ENCODE measurements at places on chromosomes 4 and X.
A peak's percentile ranks its signal among the peaks of the same experiment; 100 is the strongest.

GRCh38 chr4:123740236-123740635 is 343.6 kb downstream of the SPRY1 start:
- no peak for DNase-seq

DNA sequence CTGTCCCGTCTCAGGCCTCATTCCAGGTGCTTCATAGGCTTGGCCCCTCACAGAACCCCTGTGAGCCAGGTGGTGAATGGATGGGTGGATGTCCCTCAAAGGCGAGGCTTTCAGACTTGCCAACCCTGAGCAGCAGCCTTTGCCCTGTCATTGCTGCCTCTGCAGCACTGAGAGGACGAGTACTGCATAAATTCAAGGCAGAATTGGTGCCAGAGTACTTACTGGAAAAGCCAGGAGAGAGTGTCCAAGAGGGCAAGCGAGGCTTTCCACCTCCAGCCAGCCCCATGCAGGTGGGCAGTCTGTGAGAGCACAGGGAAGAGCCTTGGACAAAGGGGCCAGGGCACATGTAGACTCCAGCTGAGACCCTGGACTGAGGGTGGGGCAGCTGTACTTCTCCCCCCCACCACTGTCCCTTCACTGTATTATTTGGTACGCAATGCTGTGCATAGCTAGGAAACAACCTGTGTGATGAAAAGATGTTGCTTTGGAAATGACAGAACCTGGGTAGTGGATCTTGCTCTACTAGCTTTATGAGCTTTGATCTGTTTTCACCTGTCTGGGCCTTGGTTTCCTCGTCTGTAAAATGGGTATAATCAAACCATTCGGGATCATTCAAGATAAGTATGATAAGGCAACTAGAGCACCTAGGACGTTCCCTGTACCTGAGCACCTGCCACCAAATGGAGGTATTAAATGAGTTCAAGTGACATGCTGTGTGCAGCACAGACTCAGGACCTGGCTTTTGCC is 224.9 kb upstream of the PSAPL1 start:
- DNase-seq: no peak

- no peak for DNase-seq
Observed at GRCh38 chr4:52714597-52715254, 36.5 kb downstream of the ERVMER34-1 start.

DNA sequence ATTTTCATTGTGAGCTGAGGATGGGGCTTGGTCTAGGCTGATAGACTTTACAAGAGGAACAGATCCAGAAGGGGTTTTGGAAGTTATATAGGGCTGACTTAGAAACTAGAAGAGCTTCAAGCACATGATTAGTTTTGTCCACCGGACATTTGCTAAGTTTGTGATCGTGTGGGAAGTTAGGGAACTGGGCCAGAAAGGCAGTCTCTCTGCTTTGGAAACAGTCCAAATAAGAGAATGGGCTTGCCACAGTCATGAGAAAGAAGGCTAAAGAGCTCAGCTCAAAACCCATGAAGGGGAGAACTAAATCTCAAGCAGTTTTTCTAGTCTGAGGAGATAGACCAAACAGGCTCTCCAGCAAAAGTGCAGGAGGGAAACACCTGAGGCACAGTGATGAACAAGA is 67.8 kb downstream of the ZNF674 start:
- DNase-seq: peak; percentile 10

DNA sequence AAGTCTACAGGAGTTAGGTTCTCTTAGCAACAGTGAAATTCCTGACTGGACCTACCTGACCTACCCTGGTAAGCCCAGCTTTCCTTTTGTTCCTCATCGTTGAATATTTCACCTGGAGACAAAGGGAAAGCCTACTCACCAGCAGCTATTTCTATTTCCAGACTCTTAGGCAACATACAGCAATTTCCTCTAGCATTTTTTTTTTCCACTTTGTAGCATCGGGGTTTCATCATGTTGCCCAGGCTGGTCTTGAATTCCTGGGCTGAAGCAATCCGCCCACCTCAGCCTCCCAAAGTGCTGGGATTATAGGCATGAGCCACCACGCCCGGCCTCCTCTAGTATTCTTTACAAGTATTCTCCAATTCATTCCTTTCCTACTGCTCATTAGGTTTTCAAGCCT is 6.8 kb upstream of the S100G start:
- no peak for DNase-seq

DNA sequence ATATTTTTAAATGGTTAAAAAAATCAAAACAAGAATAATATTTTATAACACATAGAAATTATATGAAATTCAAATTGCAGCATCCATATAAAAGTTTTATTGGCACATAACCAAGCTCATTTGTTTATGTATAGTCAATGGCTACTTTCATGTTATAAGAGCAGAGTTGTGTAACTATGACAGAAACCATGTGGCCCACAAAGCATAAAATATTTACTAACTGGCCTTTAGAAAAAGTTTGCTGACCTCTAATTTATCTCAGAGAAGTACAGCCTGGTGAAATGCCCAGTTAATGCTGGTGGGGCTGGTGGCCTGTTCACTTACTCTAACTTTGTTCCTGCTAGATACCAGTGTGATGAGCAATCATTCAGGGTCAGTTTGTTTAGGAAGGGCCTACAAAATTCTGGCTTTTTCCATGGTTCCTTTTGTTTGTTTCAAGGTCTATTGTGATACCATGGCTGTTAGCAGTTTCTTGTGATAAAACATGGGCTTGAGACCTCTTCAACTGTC is 104.6 kb downstream of the PPP1R2C start:
- no peak for DNase-seq

- DNase-seq: no peak
Observed at GRCh38 chr4:169485086-169485485, 127.3 kb downstream of the NEK1 start.

DNA sequence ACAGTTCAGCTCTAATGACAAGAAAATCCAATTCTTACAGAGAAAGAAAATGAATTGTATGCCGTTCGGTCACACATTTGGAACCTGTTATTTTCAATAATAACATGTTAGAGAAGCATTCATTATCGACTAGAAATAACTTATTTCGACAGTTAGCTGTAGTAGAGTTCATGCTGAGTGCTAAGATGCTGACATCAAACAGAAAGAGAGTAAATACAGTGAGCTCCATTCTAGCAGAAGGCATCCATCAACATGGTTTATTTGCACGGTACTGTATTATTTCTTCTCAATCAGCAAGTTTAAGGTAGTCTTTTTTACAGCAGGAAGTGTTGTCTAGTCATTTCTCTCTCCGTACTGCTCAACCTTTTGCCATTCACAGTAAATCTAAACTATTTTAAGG is 732.1 kb downstream of the STIM2 start:
- peak; percentile 3 for DNase-seq

- DNase-seq: no peak
Observed at GRCh38 chrX:23900220-23900797, 7.4 kb downstream of the APOO start.

DNA sequence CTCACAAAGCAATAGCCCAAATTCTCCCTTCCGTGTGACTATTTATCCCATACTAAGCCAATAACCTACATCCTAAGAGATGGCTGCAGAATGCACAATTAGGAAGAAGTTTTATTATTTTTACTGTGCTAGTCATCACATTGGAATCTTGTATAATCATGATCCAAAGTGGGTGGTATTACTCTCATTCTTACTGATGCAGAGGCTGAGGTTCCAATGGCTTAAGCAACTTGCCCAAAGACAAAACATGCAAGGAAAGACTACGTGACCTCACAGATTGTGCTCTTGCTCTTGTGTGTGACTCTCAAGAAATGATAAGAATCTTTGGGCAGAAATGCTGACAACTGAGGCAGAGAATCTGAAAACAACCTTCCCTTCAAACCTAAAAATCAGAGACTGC is 212.2 kb downstream of the LDB2 start:
- DNase-seq: no peak

DNA sequence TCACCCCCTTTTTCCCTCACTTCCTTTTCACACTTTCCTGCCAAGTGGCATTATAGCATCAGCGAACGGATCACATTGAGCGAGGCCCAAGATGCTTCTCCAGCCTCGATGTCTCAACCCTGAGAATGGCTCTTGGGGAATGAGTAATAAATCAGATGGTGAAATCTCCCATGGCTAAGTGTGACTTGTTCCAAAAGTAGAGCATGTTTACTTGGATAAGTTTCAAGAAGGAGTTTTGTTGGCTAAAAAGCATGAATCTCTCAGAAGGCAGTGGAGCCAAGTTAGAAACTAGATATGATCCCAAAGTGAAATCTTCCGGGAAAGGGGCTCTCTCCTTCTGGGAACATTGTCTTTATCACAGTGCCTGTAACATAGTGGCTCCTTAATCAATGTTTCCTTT is 316.3 kb downstream of the CAMK2D start:
- DNase-seq: no peak

DNA sequence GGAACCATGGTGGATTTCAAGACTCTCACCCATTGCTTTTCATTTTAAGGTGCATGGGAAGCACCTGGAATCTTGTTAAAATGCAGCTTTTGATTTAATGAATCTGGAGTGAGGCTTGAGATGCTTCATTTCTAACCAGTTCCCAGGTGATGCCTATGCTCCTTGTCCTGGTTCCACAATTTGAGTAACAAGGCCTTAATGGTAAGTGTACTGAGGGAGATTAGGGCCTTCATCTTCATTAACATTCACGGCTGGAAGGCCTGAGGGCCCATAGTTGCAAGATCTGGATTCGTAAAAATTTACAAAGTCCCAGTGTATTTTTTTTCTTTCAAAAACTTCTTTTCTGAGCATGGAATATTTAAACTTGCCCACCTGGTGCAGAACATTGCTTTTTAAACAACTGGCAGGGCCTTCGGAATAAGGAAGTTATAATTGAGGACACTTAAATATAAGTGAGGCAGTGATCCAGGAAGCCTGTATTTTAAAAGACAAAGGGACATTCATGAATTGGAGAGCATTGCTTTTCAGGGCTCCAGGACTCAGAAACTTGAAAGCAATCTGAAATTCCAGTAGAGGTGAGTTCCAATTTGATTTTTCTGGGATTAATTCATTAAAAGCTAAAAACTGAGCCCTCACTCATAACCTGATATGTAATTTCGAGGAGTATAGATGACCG is 77.8 kb downstream of the NPNT start:
- DNase-seq: no peak

Data from brain (organoid and tissue), 16 donors.